ENCODE measurements at places on chromosomes 2 and 18.

- no peak for DNase-seq
Observed at GRCh38 chr18:10013621-10014543, 100.1 kb downstream of the VAPA start.

GRCh38 chr18:13376841-13377351 lies 158.3 kb downstream of the LDLRAD4 start:
- DNase-seq: no peak

DNA sequence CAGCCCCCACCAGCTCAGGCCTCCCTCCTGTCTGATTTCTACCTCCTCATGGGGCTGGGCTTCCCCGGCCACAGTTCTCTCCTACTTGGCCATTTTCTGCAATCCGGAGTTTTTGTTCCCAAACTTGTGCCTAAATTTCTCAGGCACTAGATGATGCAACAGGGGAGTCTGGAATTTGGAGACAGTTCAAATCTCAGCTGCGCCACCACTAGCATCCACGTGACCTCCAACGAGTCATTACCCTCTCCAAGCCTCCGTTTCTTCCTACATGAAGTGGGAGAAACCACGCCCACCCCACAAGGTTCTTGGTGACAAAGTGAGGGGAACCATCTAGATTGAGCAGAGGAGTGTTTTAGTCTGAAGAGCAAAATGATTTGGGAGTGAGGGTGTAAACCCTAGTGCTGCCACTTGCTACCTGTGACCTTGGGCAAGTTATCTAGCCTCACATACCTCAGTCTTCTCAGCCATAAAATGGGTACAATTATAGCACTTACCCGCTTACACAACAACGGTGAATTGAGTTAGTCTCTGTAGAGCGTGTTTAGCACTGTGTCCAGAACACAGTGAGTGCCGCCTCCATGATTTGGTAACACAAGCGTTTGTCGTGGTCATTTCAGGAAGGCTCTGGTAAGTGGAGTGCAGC lies 61.4 kb upstream of the ASAP2 start:
- no peak for DNase-seq

- DNase-seq: no peak
Observed at GRCh38 chr2:142175813-142176338, 45.1 kb upstream of the LRP1B start.
